ENCODE measurements at places on chromosomes 16 and 17. TPM values are rescaled to one million over a fixed set of nuclear protein-coding genes. Genes with fewer than 3 reads are reported as not detected.

GRCh38 chr17:65261682-65262636 lies 124.8 kb downstream of the RGS9 start:
- DNase-seq: no peak

DNA sequence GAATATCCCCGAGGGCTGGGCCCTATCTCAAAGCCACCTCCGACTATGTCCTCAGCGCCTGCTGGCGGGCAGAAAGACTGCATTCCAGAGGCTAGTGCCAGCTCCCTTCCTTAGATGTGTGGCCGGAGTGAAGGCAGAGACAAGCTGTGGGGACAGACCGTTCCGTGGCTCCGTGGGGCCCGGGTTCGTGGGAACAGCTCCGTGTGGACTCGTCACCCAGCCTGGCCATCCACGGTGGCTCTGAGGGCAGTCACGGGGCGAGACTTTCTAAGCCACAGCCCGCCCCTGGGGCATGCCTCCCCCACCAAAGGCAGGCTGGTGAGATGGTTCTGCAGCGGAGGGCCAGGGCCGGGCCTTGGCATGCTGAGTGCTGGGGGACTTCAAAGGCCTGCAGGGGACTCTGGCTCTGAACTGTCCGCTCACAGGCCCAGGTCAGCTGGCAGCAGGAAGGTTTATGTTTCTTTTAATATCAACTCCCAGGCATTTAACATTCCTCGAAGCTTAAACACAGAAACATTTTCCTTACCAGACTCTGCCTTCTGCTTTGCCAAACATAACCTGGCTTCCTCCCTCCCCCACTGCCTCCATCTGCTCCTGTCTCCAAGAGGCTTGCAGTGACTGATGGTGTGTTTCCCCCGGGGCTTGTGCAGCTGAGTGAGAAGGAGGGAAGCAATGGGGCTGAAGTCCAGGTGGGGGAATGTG lies 50.4 kb downstream of the TIMM22 start:
- DNase-seq: no peak

DNA sequence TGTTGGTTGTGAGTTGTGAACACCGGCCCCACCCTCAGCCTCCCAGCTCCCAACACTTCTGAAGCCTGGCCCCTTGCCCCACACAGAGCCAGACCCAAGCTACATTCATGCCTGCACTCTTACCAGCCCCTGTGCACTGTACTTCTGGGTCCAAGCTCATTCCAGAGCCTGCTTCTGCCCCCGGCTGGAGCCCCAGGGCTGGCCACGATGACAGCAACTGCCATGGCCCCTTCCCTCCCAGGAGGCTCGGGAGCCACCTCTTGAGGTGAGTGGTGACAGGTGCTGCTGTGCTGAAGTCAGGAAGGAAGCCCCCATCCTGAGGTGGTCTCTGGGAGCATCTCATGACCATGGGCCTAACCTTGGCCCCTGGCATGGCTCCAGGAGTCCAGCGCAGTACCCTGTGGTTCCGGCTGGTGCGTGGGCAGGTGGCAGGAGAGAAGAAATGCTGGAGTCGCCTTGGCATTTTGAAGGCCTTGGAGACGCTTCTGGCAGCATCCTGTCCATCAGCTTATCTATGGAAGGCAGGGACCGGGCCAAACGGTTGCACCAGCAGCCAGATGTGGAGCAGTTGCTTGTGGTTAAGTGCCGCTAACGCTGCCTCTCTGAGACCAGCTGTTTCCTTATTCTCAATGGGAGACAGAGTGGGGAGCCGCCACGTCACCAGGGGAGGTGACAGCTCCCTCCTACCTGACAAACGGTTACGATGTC lies 3.9 kb upstream of the CDT1 start:
- DNase-seq: no peak

DNA sequence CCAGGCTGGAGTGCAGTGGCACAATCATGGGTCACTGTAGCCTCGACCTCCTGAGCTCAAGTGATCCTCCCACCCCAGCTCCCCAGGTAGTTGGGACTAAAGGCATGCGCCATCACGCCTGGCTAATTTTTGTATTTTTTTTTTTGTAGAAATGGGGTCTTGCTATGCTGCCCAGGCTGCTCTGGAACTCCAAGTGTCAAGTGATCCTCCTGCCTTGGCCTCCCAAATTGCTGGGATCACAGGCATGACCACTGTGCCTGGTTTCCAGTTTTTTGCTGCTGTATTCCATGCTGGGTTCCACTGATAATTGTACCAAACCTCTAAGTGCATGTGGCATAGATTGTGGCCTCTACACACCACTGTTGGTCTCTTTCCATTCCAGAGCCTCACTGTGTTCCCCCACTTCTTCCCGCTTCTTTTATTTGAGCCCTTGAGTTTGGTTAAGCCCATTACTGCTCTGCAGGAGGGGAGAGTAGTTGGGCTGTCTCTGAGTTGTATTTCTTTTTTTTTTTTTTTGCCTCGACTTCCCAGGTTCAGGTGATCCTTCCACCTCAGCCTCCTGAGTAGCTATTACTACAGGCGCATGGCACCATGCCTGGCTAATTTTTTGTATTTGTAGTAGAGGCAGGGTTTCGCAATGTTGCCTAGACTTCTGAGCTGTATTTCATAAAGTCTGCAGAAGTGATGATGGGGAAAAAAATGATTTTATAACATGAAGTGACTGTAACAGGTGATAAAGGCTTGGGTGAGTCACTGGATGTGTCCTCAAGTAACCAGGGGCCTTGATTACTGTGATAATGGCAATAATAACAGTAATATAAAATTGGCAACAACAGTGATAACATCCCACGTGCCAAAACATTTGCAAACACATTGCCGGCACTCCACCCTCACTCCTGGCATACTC lies 30.0 kb downstream of the EEF2K start:
- DNase-seq: no peak

The CLEC18A gene
- polyA plus RNA-seq: not detected

The RNF40 gene
- polyA plus RNA-seq: 61.9 TPM

The TBC1D3G gene
- not detected for polyA plus RNA-seq

- DNase-seq: no peak
Observed at GRCh38 chr16:67426950-67427349, 4.0 kb upstream of the HSD11B2 start.

DNA sequence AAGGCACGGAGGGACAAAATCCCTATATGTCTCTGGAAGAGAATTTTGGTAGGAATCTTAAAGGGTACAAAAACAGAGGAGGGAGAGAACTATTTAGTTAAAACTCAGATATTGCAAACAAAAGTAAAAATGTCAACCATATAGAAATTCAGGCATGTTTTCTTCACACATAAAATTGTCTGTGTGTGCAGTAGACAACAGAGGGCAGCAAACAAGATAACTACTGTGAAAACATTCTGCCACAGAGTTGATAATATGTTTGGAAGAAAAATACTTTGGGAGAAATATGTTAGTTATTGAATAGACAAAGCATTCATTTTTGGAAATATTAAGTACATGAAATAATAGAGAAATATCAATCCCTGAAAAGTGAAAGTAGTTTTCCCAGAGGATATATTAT lies 56.2 kb downstream of the SNX11 start:
- no peak for DNase-seq

GRCh38 chr17:3440451-3440850 lies 6.8 kb upstream of the OR1E2 start:
- no peak for DNase-seq

GRCh38 chr16:12951392-12951791 lies 50.0 kb downstream of the SHISA9 start:
- DNase-seq: no peak

GRCh38 chr17:3944485-3945388 lies 19.5 kb downstream of the ATP2A3 start:
- peak; percentile 19 for DNase-seq

GRCh38 chr17:29722411-29723198 lies 99.9 kb upstream of the CORO6 start:
- peak; percentile 53 for DNase-seq

DNA sequence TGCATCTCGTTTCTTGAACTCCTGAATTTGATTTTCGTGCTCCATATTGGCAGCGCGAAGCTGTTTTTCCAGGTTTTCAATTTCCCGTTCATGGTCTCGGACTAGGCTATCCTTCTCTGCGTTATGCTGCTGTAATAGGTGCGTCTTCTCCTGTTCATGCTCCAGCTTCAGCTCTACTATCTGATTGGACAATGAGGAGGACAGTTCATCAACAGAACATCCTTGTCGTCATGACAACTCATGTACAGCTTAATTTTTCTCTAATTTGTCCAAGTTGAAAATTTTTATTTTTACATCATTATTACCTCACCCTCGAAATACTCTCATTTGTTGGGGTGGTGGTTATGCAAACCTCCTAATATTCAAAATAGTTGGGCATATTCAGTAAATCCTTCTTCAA lies 289.8 kb downstream of the CEP112 start:
- DNase-seq: no peak

The LRRC36 gene
- polyA plus RNA-seq: not detected

DNA sequence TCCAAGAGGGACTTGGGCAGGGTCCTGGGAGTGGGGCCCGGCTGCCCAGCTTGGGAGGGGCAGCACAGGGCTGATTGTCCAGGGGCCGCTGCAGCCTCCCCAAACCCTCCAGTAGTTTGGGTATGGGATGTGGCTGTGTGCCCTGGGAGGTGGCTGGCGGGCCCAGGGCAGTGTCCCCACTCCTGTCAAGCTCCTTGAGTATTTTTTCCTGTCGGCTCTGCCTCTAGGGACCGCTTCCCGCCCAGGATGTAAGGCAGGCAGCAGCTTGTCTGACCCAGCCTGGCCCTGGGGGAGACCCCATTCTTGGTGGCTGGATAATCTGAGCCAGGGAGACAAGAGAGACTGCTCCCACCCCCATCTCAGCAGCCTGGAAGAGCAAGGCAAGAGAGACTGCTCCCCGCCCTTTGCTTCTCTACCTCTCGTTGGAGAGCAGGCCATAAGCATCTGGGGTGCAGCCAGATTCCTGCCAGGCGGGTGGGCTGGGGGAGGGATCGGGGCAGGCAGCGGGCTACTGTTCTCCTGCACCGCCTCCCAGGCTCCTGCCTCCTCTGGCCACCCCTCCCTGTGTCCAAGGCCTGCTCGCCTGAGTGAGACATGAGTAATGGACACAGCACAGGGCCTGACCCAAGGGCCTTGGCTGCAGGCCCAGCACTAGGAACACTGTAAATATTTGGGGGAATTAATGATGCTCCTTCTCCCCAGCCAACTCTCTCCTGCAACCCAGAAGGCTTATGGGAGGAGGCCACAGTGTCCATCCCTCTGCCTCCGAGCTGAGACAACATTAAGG lies 18.4 kb upstream of the ITGA3 start:
- DNase-seq: no peak

DNA sequence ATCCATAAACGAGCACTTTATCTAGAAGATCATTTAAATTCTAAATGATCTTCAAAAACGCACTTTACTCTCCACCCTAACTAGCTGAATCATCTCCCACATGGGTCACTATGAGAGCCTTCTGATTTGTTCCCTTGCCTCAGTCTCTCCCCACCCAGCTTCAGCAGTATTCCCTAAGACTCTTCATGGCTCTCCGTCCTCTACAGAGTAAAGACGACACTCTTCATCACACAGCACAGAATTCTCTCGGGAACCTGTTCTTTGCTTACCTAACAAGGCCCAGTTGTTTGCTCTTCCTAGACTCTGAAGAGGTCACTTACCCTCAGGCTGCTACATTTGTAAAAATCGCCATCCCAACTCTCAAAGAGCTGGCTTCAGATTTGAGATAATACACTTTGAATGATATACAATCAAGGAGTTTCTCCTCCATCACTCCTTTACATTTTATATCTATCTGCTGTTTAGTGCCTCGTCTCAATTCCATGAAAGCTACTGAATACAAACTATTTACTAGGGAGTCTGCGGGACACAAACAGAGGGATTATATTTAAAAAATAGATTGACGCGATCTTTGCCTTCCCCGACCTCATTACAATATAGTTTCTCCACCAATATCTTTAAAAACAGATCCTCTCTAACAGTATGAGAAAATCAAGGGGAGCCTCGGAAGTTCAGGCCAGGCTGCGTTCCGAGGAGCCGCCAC lies 511 bp upstream of the LIG3 start:
- DNase-seq: no peak

GRCh38 chr17:37490638-37491614 lies 1.2 kb downstream of the DUSP14 start:
- no peak for DNase-seq

GRCh38 chr17:77318021-77318420 lies 177.3 kb downstream of the SEC14L1 start:
- no peak for DNase-seq

Data from CD8-positive, alpha-beta memory T cell (primary cell).